HFFc6 (cell line): ENCODE measurements at places on chromosomes 4 and X. TPM values are rescaled to one million over a fixed set of nuclear protein-coding genes. Genes with fewer than 3 reads are reported as not detected.

MAGEA8 gene
- not detected in 3 replicates for total RNA-seq

RAI2 gene
- total RNA-seq = not detected in 3 replicates

SLC10A6 gene
- 0.21 and 0.54 TPM in 2 replicates for total RNA-seq

PDE5A gene
- 11.4 to 18.4 TPM (median 14.5 TPM) in 3 replicates for total RNA-seq

ADH1A gene
- total RNA-seq = not detected in 2 replicates
